ENCODE measurements at places on chromosomes 16 and 17. TPM values are rescaled to one million over a fixed set of nuclear protein-coding genes. Genes with fewer than 3 reads are reported as not detected.

DNA sequence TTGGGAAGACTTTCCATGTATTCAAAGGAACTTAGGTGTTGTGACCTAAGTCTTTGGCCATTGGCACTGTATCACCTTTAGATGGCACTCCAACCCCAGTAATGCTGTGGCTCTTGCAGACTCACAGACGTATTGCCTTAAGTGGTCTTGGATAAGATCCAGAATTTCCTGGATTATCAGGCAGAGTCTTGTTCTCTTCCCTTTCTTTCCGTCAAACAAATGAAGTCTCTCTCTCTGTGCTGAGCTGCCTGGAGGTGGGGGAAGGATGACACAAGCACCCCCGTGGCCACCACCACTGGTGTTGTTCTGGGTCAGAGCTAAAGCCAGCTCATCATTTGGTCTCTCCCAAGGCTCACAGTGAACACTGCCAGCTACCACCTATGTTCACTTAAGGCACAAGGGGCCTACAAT is 789.9 kb upstream of the KIF2B start:
- no peak for DNase-seq

- peak; percentile 44 for DNase-seq
These were observed 124.2 kb downstream of the TMEM132E start for GRCh38 chr17:34703533-34703932.

- DNase-seq = peak; percentile 43
These were observed 15.4 kb downstream of the ARL2BP start for GRCh38 chr16:57260294-57260929.

DNA sequence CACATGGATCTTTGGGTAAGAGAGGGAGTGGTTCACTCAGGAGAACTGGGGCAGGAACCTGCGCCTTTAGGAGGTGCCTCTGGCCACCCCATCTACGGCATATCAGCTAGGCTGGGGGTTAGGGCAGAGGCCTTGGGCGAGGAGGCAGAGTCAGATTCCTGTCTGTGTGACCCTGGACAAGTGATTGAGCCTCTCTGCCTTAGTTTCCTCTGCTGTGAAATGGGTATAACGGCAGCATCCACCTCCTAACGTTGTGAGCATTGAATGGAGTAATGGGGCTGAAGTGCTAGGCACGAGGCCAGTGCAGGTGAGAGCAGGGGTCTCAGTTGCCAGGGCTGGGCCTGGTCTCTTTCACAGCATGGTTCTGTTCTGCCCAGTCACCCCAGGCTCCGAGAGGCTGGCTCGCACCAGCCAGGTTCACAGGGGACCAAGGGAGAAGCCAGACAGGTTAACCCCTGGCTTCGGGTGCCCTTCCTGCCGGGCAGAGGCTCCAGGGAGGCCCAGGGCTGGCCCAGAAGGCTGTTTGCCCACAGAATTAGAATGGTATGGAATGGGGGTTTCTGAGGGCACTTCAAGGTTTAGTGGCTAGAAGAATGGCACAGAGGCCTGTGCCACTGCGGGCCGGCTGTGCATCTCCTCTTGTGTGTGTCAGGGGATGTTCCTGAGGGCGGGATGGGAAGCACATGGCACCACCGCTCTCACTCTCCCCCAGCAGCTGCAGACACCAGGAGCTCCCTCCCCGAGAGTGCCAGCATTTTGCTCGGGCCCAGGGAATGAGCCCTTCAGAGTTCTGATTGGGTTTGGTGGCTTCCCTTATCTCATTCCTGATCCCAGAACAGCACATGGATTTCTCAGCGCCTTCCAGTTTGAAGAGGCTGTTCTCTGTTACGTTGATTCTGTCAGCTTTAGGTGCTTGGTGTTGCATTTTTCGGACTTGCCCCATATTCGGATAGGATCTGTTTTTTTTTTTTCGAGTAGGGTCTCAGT is 23.8 kb downstream of the UNC13D start:
- no peak for DNase-seq

RHBDL1 gene
- 1.7 TPM for total RNA-seq

CCL4L2 gene
- 4.0 TPM for total RNA-seq

DNA sequence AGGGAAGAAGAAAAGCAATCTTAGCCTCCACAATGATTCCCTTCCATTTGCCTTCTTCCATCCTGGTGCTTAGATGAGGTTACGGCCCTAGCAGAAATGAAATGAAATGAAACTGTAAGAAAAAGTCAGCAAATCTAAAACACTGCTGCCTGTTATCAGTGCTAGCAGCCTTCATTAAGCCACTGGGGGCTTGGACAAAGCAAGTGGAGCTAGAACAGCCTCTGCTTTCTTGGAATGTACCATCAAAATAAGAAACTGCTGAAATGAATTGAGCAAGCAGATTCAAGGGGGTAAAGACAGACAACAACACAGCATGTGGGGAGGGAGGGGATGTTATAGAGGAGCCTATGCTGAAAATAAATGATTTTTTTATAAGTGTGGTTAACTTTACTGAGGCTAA is 5.1 kb downstream of the ANKFN1 start:
- DNase-seq = no peak

Measured in activated naive CD8-positive, alpha-beta T cell treated with anti-CD3 and anti-CD28 coated beads, Interleukin-2, amount 10 ng/mL, durations not matched to agents 7 days and 5 days (primary cell).